Activated T-helper 1 cell treated with Interleukin-2 at 50 U/mL for 16 hours (primary cell): ENCODE measurements at places on chromosomes 6 and 20.

GRCh38 chr6:135572051-135572450, 74.5 kb upstream of the AHI1 start:
- no peak for DNase-seq

DNA sequence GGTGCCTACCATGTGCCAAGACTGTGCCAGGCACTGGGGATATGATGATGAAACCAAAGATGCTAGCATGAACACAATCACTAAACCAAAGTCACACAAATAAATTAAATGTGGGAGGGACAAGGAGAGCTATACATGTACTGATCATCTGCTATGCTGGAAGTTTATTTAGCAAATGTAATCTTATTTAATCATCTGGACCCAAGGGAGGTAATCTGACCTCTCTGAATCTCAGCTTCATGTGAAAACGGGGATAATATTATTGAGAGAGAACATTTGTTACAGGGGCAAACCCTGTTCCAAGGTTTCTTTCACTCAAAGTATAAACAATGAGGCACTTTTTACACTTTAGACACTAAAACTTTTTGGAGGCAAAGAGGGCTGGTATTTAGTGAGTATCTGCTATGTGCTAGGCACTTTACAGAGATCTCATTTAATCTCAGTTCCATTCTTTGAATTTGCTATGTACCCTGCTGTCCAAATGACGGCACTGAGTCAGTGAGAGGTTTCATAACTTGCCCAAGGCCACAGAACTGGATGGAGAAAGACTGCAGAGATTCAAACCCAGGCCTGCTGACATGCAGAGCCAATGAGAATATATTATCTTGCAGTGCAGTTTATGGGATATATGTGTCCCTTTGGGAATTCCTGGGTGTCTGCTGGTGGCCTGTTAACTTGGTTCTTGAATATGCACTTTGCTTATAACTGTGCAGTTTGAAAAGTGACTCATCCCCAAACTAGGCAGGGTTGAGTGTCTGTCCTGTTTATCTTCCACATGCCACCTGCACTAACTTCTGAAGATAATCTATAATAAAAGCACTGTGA, 3.3 kb upstream of the ASXL1 start:
- DNase-seq: no peak

GRCh38 chr6:113805173-113805790, 51.9 kb upstream of the MARCKS start:
- no peak for DNase-seq

GRCh38 chr6:158768436-158768835, 50.7 kb downstream of the EZR start:
- no peak for DNase-seq

GRCh38 chr6:119960456-119960855, 610.9 kb upstream of the MAN1A1 start:
- DNase-seq: no peak

GRCh38 chr20:13022401-13023155, 13.8 kb downstream of the SPTLC3 start:
- no peak for DNase-seq

- no peak for DNase-seq
Measured at GRCh38 chr6:9657994-9658393, 756.9 kb downstream of the TFAP2A start.

GRCh38 chr6:36964349-36964748, 9.8 kb downstream of the PI16 start:
- no peak for DNase-seq

GRCh38 chr20:4848041-4848440, 126.3 kb downstream of the PRND start:
- DNase-seq: no peak

- peak; percentile 18 for DNase-seq
Measured at GRCh38 chr20:17938871-17939619, 29.5 kb downstream of the SNX5 start.

GRCh38 chr20:34539756-34540155, 18.8 kb upstream of the MAP1LC3A start:
- DNase-seq: no peak

GRCh38 chr6:72623808-72624207, 1.9 kb downstream of the KCNQ5 start:
- no peak for DNase-seq

DNA sequence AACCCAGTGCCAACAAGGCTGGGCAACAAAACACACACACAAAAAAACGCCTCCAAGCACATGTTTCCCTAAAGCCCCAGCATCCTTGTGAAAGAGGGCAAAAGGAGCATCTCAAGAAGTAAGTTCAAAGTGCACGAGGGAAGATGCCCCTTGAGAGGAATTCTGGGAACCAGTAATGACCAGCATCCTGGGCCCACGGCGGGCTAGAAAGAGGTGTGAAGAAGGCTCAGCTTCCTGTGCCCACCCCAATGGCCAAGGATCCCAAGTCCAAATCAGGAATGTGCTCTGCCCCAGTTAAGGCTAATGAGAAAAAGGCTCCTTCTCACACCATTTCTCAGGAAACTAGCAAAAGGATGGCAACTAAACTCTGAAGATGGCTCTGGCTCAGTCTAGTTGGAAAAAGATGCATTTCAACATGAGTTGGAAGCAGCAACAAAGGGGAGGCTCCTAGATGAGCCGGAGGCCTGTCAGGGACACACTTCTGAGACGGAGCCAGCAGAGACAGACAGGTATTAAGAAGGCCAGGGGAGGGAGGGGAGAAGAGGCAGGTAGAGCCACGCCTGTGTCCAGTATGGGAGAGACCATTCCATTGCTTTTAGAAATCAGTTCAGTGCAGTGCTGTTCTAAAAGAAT, 3.2 kb downstream of the RIMS4 start:
- DNase-seq: no peak

DNA sequence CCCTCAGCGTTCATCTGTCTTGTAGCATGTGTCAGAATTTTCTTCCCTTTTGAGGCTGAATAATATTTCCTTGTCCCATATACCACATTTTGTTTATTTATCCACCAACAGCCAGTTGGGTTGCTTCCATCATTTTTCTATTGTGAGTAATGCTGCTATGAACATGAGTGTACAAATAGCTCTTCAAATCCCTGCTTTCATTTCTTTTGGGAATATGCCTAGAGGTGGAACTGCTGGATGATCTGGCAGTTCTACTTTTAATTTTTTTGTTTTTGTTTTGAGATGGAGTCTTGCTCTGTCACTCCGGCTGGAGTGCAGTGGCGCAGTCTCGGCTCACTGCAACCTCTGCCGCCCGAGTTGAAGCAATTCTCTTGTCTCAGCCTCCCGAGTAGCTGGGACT, 64.7 kb downstream of the SASH1 start:
- DNase-seq: no peak

GRCh38 chr6:167699141-167699931, 127.4 kb upstream of the AFDN start:
- DNase-seq: no peak

DNA sequence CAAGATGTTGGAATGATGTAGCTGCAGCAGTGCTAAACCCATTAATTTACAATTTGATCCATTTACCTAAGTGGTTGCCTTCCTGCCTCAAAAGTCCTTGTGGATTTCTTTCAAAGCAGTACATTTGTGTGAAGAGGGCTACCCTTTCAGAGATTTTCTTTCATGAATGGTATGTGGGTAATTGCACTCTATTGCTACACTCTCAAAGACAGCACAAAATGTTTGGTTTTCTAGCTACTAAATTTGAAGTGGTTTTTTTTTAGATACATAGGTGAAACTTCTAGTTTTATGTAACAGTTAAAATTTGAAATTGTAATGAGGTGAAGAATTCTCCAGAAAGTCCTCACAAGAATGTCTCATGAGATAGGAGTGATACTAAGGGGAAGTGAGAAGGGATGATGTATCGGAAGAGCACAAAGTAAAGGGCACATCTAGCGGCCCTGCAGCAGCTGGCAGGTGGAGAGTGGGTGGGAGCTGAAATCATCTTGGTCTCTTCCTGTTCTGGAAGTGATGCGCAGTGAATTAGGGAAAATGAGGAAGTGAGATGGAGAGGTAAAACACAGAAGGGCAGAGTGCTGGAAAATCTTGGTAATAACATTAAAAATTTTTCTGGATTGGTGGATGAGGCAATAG, 236.8 kb upstream of the MAN1A1 start:
- no peak for DNase-seq

GRCh38 chr20:36632487-36633284, 13.3 kb downstream of the SLA2 start:
- DNase-seq: no peak

GRCh38 chr6:12472601-12473038, 182.5 kb downstream of the EDN1 start:
- no peak for DNase-seq

- DNase-seq: no peak
Measured at GRCh38 chr20:1830240-1830639, 65.0 kb upstream of the SIRPA start.

- no peak for DNase-seq
Measured at GRCh38 chr6:120908767-120909166, 425.5 kb downstream of the TBC1D32 start.

DNA sequence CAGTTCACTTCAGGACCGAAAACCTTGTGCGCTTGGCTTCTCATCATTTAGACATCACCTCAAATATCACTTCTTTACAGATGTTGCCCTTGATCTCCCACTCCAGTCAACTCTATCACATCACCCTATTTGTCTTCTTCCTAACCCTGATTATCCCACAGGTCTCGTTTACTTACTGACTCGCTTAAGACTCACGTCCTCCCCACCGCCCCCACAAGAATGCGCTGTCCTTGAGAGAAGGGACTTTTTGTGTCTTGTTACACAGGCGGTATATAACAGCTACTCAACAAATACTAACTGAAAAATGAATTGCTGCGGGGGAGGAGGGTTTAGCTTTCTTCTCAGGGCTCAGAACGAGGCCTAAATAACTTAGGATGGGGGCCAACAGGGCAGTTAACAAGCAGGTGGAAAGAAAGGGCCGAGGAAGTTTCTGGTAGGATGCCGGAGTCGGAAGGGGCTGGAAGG, 527 bp downstream of the TOMM34 start:
- DNase-seq: no peak

DNA sequence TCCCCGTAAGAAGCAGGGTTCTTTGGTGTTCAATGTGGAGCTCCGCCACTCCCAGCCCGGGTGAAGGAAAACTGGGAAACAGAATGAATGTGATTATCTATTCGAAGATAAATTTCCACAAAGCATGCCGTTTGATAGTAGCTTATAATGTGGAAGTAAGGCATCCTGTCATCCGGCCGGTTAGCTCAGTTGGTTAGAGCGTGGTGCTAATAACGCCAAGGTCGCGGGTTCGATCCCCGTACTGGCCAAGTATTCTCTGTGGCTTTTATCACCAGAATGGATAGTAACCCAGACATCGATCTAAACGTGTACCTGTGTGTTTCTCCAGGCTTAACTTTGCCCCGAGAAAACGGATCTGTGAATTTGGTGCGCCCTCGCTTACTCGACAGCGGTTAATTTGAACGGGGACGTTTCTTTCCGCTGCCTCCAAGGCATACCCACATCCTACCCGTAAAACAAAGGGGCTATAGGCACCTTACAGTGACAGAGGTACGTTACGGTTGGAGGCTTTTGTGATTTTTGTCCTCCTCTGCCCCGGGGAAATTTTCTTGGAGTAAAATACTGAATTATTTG, 215.2 kb upstream of the ZNF184 start:
- DNase-seq: peak; percentile 66

DNA sequence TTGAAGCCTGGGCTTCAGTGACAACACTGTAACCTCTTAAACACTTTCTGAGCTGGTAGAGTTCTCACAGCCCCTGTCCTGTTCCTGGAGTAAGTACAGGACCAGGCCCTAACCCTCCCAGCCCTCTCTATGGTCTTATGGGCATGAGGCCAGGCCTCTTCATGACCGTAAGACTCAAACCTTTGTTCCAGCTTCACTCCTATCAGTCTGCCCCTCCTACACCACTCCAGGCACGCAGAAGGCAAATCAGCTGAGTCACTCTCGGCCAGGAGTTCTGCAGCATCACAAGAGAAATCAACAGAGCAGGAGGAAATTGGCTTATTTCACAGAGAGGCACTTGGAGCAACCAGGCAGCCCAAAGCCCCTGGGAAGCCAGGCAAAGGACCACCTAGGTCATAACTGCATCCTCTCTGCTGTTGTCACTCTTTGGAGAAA, 25.3 kb upstream of the CHD6 start:
- no peak for DNase-seq

DNA sequence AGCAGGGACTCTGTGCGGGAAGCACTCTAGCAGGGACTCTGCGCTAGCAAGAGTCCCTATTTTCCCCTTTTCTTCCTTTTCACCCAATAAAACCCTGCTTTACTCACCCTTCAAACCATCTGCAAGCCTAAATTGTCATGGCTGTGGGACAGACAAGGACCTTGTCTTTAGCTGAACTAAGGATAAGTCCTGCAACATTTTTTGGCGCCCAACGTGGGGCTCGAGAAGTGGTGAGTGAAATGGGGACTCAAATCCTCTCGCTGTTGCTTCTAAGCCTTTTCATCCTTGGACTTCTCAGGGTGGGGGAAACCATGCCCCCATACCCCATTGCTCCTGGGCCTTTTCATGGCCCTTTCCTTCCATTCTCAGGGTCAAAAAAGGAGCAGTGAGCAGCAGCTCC, 46.4 kb downstream of the IMPG1 start:
- no peak for DNase-seq

DNA sequence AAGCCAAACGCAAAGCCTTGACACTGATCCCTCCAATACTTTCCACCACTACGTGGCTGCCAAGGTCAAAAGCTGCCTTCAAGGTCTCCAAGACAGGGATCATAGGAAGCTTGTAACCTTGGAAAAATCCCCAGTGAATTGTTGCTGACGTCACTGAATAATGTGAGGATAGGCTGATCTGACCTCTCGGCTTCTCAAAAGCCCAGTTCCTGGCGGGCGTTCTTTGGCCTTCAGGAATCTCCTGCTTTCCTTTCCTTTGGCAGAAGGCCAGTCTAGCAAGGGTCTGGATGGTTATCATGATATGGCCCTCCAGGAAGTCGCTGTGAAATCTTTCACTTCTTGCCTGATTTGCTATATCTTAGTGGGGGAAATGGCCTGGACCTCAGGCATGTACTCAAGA, 61.4 kb upstream of the TNFAIP3 start:
- no peak for DNase-seq

DNA sequence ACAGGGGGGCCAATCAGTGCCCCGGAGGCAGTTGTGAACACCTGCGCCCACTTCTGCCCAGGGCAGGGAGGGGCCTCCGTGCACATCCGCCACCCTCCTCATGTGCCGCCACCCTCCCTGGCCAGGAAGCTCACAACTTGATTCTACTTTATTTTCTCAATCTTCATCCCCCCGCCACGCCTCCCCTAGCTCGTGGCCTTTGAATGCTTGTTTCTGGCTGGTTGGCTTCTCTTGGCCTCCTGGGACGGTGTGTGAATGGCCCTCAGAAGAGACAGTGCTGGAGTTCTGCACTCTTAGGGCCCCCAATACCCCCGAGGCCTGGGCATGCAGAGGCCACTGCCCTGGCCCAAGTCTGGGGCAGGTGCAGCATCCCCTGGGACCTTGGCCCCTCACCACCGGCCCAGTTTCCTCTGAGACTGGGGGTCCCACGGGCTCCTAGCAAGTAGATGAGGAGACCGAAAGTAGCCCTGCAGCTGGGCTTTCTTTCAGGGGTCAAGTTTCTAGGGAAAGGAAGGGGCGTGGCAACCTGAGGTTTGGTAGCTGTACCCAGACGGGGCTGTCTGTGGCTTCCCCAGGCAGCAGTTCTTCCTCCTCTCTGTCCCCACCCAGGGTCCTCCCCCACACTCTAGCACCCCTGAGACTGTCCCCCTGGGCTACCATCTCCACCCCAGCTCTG, 1.3 kb downstream of the RGS19 start:
- DNase-seq: peak; percentile 54

GRCh38 chr6:1068905-1069304, 243.0 kb upstream of the FOXQ1 start:
- DNase-seq: no peak
